ENCODE measurements at places on chromosomes 12 and 14.
A peak's percentile ranks its signal among the peaks of the same experiment; 100 is the strongest.

GRCh38 chr12:92208613-92209121, 63.0 kb upstream of the BTG1 start:
- DNase-seq = peak; percentile 82

- DNase-seq = no peak
Observed at GRCh38 chr12:85951823-85952222, 77.7 kb downstream of the NTS start.

DNA sequence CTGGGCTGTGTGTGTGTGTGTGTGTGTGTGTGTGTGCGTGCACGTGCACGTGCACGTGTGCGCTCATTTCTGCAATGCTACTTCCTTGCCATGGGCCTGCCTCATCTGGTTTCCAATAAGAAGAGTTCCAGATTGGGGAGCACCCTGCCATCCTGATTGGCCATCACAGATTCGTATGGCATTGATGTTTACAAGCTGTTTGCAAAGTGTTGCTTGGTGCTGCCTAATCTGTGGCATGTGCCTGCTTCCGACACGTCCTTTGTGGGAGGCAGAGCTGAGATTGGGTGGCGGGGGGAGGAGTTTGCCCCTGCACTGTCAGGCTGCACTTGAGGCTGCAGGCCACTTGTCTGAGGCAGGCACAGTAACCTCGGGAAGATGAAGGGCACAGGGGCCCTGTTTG, 39.2 kb downstream of the SAMD4A start:
- DNase-seq = no peak

DNA sequence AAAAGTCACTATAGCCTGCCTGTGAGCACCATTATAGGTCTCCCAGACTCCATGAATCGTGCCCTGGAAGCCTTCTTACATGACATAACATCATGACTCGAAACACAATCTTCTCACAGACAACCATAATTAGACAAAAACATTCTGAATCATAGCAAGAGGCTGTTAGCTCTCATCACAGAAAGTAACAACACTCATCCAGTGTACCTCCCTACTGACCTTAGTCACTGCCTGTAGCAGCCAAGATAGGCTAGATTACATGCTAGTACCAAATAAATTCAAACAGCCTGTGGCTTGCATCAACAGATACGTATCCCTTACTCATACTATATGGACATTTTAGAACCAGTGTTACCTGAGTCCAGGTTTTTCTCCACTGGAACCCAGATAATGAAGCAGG, 663.8 kb upstream of the FOXG1 start:
- no peak for DNase-seq

GRCh38 chr14:103372552-103373304, 12.5 kb upstream of the MARK3 start:
- DNase-seq = no peak

GRCh38 chr12:52924764-52925716, 20.2 kb upstream of the KRT8 start:
- no peak for DNase-seq

GRCh38 chr12:109792992-109793391, 40.2 kb downstream of the TRPV4 start:
- no peak for DNase-seq

GRCh38 chr12:18864900-18865561, 127.1 kb downstream of the CAPZA3 start:
- no peak for DNase-seq

- DNase-seq = no peak
Observed at GRCh38 chr12:24889411-24889810, 59.5 kb downstream of the BCAT1 start.

DNA sequence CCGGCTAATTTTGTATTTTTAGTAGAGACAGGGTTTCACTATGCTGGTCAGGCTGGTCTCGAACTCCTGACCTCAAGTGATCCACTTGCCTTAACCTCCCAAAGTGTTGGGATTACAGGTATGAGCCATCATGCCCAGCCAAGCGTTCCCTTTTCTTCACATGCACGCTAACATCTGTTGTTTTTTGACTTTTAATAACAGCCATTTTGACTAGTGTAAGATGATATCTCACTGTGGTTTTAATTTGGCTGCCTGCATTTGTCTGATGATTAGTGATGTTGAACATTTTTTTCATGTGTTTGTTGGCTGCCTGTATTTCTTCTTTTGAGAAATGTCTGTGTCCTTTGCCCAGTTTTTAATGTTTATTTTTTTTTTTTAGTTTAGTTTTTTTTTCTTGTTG, 10.2 kb upstream of the YARS2 start:
- no peak for DNase-seq

DNA sequence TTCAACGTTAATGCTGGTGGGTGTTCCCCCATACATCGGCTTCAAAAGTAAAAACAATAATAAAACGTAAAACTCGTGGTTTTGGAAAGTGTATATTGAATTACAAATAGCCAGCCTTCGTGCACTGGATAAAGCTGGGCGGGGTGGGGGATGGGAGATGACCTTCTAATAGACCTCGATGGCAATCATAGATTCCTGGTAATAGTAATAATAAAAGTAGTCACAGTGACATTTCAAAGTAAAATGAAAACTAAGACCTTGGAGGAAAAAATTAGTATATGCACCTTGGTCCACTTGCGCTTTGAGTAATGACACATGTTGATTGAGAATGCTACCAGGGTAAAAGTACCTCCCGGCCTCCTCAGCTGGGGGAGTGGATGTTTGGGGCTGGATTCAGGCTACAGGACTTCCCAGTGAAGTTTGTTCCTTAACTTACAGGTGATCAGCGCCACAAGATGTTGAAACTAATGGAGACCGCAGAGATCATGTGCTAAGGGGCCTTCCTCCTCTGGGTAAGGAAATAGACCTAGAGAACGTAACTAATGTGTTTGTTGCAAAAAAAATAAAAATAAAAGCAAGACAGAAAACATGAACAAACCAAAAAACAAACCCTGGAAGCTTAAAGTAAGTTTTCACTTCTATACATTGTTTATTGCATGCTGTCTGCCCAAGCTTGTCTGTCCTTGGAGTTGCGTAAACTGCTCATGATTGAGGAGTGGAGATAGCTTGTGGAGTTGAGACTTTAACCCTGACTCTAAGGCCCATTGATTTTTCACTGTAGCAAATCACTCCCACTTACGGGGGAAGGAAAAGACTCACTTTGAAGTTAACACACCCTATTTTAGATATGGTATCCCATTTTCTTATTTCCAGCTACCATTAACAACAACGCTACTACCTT, 907 bp upstream of the LRIG3 start:
- no peak for DNase-seq

GRCh38 chr12:80188576-80188975, 89.2 kb downstream of the OTOGL start:
- no peak for DNase-seq

- no peak for DNase-seq
Observed at GRCh38 chr14:40581264-40581663, 1025.4 kb upstream of the LRFN5 start.

DNA sequence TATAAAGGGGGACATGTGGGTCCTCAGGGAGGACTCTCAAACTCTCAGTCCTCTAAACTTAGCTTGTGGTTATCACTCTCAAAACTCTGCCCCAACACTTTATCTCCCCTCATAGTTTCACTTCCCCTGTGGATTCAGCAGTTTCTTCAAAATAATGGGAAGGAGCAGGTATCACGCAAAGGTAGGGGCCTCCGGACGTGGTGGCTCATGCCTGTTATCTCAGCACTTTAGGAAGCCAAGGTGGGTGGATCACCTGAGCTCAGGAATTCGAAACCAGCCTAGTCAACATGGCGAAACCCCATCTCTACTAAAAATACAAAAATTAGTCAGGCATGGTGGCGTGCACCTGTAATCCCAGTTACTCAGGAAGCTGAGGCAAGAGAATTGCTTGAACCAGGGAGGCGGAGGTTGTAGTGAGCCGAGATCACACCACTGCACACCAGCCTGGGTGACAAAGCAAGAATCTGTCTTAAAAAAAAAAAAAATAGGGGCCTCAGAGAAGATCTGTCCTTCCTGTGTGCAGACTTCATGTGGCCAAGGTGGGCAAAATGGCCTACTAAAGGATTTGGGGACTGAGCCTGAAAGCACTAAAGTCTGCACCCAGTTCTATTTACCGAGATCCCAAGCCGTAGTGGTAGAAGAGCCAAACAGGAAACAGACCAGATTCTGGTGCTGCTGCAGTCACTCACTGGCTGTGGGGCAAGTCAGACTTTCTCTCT, 6.4 kb downstream of the ITGB7 start:
- no peak for DNase-seq

DNA sequence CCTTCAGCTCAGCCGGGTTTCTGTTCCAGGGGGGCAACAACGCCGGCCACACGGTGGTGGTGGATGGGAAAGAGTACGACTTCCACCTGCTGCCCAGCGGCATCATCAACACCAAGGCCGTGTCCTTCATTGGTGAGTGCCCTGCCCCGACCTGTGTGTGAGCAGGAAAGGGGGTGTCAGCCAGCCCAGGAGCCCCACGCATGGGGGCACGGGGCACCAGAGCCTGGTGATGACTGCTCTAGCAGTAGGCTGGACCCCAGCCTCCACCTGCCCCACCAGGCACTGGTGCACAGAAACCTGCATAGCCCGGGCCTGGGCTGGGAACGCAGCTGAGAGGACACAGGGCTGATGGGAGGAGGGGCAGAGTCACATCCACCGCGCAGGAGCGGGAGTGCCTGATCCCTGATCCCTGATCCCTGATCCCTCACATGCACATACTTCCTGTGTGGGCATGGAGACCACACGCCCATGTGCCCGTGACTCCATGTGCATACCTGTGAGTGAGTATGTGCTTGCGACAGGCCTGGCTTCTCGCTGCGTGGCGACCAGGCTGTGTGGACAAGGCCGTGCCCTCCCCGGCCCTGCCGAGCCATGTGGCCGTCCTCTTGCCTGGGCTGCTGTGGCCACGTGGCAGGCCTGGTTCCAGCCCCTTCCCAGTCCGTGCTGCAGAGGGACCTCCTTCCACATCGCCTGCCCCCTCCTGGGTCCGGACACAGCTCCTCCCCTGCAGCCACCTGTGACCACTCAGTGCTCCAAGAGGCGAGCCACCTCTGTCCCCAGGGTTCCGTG, 11.2 kb downstream of the ADSS1 start:
- no peak for DNase-seq

DNA sequence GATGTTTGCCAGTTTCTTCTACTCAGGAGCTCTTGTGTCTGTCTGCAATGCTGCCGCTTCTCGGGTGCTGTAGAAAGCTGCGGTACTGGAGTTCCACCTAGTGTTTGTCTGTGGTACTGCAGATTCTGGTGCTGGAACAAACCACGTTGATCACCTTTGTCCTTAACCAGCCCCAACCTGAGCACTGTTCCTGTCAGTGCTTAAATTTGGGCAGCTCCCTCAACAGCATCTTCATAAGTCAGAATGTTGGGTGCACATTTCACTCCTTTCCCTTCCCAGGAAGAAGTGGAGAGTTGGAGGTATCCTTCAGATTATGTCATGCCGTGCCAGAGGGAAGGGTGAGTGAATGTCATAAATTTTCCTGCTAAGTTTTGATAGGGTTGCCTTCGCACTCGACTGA, 48.7 kb upstream of the LALBA start:
- peak; percentile 73 for DNase-seq

- DNase-seq = peak; percentile 42
Observed at GRCh38 chr14:75522224-75522982, at the start of gene BATF. BATF (plus strand) TSS chr14:75522469; CDS start chr14:75522683, 214 bp downstream.

- DNase-seq = no peak
Observed at GRCh38 chr12:98437806-98438595, 77.4 kb upstream of the TMPO start.

GRCh38 chr14:54562334-54562733, 4.6 kb upstream of the SAMD4A start:
- DNase-seq = no peak

DNA sequence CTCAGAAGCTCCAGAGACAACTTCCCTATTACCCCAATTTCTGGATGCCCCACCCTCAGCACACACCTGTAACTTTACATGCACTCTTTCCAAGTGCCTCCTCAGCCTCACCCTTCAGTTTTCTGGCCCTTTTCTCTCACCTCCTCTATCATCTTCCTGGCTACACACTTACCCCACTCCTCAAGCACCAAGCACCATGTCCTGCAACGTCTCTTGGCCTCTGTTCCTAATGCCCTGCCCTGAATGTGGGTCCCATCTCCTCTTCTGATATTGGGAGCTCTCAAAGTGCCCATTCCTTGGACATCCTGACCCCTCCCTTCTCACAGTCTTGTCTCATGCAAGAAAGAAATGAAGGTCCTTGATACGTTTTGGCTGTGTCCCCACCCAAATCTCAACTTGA, 1.2 kb downstream of the KRT72 start:
- DNase-seq = no peak

- DNase-seq = no peak
Observed at GRCh38 chr14:34252227-34252626, 209.8 kb downstream of the SPTSSA start.

DNA sequence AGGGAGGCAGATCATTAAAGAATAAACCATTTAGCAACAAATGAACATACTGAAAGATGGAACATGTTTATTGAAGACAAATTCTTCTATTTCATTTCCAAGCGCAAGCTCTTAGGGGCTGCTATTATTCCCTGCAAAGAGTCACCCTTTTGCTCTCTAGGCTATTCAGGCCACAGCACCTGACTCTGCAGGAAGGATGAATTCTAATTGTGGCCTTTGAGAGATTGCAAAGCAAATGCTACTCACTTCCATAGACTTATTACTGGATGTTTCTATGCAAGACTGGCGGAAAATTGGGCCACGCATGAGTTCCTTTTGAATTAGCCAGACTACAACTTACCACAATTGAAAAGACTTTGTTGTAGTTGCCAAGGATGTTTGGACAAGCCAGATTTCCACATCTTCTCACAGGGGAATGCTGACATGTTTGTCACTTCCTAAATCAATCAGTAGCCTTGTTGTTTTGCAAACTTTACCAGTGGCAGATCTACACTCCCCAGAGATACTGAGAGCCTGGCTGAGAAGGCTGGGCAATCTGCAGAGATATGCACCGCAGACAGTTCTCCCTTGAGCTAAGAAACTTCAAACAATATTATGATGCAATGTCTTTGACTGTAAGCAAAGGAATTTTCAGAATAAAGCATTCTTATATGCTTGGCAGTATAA, 334.3 kb upstream of the SYT1 start:
- no peak for DNase-seq

DNA sequence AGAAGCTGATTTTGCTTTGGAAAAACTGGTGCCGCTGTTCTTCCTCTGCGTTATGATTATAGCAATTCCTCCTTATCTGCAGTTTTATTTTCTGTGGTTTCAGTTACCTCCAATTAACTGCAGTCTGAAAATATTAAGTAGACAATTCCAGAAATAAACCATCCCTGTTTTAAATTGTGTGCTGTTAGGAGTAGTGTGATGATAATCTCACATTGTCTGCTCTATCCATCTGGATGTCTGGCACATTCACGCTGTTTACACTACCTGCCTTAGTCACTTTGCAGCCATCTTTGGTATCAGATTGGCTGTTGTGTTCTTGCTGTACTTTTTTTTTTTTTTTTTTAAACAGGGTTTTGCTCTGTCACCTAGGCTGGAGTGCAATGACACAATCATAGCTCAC, 141.0 kb downstream of the GRIP1 start:
- DNase-seq = no peak

All from pons (tissue), 1 donor.